ENCODE measurements at places on chromosomes 11 and 22.

- DNase-seq, result no peak
These were observed 21.4 kb downstream of the CHKA start for GRCh38 chr11:68099474-68100405.

DNA sequence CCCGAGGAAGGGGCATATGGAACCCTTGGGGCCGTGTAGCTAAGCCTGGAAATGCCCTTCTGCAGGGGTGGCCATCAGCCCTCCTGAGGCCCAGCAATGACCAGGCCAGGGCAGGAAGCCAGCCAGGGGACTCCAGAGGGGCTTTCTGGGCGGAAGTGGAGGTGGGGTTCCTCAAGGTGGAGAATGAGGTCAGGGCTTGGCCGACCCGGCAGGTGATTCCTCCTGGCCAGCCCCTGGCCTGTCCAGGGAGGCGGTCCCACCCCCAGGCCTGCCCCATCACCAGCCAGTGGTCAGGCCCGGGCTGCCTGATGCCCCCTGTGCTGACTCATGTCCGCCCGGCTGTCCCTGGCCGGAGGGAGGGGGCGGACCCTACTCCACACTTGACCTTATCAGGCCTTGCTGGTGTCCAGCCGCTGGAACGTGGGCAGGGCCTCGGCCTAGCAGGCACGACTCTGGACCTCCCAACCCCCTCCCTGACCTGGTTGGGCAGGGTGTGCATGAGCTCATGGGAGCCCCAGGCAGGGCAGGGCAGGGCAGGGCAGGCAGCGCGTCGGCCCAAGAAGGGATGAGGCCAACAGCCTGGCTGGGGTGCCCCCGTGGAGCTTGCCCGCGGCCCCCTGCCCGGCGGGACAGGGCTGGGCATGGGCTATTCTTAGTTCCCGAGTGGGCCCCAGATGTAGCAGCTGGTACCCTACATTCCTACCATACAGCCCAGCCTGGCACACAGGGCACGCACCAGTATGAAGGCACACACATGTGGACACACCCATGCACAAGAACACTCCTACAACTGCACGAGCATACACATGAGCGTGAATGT is 35.9 kb downstream of the RPL3 start:
- DNase-seq, result no peak

DNA sequence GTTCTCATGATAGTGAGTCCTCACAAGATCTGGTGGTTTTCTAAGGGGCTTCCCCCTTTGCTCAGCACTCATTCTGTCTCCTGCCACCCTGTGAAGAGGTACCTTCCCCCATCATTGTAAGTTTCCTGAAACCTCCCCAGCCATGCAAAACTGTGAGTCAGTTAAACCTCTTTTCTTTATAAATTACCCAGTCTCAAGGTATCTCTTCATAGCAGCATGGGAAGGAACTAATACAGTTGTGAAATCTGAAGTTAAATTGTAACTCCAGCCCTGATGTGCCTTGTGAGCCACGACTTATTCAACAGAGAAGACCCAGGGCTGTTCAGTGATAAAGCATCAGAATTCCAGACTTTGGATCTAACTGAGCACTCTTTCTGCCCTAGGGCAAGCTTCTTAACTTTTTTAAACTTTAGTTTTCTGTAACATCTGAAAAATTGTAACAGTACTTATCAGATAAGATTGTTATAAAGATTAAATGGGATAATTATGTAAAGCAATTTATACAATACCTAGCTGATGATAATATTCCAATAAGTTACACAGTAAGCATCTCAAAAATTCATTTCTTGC is 220.0 kb downstream of the TRPC6 start:
- no peak for DNase-seq

GRCh38 chr22:19179497-19180048 is 1.0 kb upstream of the SLC25A1 start:
- DNase-seq, result peak; percentile 73

DNA sequence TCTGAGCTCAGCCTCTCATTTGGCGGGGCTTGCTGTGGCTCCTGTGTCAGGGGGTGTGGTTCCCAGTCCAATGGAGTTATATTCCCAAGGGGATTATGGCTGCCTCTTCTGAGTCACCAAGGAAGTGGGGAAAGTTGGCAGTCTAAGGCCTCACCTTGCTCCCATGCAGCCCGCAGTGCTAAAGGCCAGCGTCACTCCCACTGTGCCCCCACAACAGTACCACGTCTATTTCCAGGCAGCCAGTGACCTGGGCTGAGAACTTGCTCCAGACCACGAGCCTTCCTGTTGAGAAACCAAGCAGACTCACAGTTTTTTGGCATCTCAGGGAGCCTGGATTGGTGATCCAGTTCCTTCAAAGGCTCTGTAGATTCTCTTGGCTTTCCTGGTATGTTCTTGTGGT is 45.6 kb downstream of the OR2AT4 start:
- no peak for DNase-seq

DNA sequence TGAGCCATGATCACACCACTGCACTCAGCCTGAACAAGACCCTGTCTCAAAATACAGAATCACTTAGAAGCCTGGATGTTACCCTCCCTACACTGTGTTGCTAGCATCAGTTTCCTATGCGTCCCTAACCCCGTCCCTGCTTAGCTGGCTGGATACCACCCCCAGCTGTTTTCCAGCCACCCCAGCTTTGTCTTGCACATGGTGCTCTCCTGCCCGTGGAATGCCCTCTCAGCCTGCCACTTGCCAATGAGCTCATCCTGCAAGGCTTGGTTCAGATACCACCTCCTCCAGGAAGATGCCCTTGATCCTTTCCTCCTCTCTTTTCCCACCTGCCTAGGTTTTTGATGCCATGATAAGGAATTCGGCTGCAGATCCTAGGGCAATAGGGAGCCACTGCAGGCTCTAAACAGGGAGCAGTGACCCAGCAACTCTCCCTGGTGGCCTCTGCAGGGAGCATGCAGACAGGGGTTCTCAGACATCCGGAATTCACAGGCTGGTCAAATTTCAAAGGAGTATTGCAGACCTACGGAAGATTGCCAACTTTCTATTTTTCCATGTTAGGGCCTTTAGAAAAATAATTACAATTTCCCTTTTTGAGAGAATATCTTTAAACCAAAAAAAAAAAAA is 52.7 kb upstream of the WNT7B start:
- DNase-seq, result no peak

DNA sequence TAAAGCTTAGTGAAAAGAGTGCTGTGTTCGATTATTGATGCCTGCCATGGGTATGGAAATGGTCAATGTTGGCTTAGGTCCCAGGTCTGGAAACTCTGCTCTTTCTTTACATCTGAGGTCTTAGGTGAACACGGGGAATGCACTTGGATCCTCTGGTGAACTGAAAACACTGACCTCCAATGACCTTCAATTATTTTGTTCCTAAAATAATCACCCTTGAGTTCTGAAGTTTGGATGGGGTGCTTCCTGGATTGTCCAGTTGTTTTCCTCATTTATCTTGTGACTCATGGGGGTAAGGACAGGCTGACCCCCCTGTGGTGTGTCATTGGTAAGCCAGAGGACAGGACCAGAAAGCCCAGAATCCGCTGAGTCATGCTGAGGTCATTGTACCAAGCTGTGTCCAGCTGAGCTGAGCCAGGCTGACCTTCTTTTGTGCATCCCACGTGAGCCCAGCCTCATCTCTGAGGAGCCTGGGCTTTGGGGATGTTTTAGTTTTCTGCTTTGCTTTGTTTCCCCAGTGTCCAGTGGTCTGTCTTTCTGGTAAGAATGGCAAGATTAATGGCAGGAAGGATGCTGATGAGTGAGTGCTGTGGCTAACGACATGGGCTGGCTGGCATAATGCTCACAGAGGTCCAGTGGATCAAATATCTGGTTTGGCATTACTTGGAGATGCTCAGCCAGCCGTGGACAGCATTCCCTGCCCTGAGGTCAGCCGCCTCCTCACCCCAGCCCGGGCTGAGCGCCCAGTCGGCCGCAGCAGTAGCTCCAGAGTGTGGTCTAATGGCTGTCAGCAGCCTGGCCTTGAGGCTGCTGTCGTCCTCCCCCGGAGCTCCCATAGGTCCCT is 35.6 kb downstream of the AMPD3 start:
- peak; percentile 17 for DNase-seq

- DNase-seq, result no peak
These were observed 244.9 kb downstream of the CASP12 start for GRCh38 chr11:104653407-104653806.

DNA sequence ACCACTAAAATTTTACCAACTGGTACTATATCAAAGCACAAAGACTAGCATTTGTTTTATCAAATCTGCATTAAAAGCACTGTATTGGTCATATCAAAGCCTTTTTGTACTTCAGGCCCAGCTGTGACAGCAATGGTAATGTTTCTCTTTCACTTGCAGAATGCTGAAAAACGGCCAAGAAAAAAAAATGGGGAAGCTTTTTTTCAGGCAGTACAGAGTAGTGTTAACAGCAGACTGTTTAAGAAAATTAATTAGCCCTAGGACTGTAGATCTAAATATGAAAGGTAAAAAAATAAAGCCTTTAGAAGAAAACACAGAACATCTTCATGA is 33.3 kb downstream of the DENND5A start:
- peak; percentile 48 for DNase-seq

DNA sequence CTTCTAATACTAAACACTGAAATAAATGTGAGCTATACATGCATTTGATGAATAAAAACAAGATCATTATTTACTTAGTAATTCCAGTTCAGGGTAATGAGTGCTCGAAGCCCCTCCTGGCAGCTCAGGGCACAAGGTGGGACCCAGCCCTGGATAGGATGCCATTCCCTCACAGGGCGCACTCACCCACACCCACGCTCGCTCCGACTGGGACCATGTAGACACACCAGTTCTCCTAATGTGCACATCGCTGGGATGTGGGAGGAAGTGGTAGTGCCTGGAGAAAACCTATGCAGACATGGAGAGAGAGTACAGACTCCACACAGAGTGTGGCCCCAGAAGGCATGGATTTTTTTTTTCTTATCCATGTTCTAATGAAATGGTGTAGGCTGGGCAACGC is 44.5 kb upstream of the RASSF10 start:
- no peak for DNase-seq

GRCh38 chr11:83818349-83818748 is 532.2 kb upstream of the CCDC90B start:
- DNase-seq, result no peak

DNA sequence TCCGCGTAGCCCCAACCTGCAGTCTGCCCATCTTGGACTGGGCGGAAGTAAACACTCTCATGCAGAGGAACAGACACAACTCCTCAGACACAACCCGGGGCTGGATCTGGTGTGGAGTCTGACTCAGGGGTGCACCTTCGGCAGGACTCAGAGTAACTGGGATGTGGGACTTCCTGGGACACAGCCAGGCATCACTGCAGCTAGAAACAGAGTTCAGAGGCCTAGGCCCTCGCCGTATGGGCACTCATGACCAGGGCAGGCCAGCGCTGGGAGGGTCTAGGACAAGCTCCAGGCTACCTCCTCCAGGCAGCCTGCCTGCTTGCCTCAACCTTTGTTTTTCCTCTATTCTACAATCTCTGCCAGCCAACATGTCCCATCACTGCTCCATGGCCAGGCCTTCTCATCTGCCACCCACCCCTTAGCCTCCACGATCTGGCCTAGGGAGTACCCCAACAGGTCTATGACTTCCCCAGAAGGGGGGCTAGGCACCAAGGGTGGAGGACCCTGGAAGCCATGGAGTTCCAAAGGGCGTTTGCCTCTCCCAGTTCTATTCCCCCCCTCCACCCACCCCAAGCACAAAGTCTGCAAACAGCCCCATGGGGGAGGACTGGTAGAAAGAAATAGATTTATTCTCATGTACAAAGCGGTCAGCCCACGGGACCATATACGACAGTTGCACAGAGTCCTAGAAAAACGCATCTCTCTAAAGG is 98.5 kb downstream of the PDE2A start:
- no peak for DNase-seq

DNA sequence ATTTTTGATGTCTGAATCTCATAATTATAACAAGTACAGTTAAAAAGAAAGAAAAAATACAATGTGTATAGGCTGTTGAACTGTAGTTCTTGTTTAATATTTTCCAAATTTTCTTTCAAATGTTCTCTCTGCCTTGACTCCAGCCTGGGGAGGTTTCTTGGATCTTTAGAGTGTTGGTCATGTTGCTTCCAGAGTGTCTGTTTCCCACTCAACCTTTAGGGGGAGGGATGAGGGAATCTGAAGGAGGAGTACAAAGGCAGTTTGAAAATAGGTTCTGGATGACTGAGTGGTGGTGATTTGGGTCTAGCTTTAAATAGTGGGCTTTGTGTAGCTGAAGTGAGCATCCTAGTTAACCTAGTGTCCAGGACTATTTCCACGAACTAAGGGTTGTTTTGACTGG is 2.0 kb downstream of the CTNND1 start:
- DNase-seq, result no peak

GRCh38 chr22:48475661-48476345 is 1351.9 kb downstream of the BRD1 start:
- DNase-seq, result no peak

DNA sequence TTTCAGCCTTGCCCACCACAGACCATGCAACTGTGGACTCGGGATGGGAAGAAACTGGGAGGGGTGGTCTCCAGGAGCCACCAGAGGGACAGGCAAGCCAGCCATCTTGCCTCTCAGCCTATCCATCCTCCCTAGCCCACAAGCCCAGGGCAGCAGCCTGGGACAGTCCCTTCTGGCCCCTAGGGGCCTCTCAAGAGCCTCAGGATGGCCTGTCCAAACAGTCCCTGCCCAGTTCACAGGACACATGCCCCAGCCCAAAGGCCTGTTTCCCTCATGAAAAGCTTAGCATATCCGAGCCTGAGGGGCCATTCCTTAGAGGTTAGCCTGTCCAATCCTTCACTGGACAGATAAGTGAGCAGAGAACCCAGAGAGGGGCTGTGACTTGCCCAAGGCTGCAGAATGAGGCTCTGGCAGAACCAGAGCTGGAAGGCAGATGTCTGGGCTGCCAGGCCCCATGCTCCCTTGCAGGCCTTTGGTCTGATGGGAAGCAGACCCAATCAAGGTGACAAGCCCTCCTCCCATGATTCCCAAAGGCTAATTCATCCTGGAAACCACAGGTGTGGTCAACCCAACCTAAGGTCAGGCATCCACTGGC is 28.2 kb downstream of the LRRC10B start:
- no peak for DNase-seq

- DNase-seq, result peak; percentile 46
These were observed 181.5 kb downstream of the CWF19L2 start for GRCh38 chr11:107276077-107276476.

GRCh38 chr22:33325232-33326004 is 267.2 kb upstream of the SYN3 start:
- no peak for DNase-seq

DNA sequence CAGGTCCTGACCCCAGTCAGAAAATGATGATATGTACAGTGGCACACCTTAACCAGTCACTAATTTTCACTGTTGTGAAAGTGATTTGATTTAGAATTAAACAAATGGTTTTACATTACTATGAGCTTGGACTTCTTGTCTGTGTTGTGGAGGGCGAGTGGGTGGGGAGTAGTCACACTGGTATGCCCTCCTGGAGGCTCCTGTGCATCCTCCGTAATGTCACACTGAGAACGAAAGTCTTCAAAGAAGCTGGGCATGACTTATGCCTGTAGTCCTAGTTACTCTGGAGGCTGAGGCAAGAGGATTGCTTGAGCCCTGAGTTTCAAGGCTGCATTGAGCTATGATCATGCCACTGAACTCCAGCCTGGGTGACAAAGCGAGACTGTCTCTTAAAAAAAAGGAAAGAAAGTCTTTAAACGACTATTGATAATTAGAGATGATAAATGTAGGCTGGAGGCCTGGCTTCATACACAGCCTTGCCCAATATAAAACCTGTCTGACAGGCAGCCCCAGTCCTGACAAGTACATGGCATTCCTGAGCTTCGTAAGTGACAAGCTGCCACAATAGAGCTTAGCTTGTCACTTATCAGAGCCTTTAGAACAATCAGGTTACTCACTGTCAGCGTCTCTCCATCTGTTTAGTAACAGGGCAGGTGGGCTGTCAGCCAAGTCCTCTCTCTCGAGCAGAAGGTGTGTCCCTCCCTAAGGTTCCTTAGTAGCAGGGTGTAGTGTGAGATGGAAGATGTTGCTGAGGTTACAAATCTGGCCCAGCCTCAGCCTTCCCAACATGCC is 5.0 kb upstream of the LIMK2 start:
- no peak for DNase-seq

All from hindlimb muscle (tissue), 1 donor.